Gastrocnemius medialis (tissue), 4 donors: ENCODE measurements at places on chromosomes 5 and 9. TPM values are rescaled to one million over a fixed set of nuclear protein-coding genes. Genes with fewer than 3 reads are reported as not detected.

DNA sequence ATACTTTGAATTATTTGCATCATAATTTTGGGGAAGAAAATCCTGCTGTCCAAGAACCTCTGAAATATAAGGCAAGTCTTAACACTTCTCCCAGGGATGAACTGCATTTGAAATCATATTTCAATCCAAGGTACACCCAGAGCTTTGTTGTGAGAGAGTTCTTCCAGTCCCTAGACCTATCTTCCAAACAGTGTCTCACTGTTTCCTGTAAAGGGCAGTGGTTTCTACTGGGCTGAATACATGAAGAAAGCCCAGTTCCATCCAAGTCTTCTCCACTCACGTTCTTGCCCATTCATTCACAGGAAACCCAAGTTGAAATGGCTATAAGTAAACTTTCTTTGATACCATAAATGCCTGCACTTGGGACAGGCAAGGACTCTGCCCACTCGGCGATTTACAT is 108.3 kb upstream of the LHFPL2 start:
- DNase-seq: no peak

DNA sequence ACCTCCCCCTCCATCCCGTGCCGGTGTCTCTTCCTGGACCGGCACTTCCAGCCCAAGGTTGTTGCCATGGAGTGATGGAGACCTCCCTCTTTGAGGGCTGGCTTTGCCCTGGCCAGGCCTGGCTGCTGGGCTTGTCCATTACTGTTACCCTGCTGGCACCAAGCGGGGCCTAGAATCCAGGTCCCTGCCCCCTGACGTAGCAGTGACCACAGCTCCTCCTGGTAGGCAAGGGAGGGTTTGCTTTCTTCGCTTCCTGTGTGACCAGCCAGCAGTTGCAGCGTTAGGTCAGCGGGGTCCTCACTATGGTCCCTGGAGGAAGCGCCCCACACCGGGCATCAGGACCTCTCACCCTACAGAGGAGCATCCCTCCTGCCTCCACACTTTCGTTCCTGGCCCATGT is 146.7 kb upstream of the COL5A1 start:
- no peak for DNase-seq

The FAM53C gene
- total RNA-seq: 35.7 TPM

DNA sequence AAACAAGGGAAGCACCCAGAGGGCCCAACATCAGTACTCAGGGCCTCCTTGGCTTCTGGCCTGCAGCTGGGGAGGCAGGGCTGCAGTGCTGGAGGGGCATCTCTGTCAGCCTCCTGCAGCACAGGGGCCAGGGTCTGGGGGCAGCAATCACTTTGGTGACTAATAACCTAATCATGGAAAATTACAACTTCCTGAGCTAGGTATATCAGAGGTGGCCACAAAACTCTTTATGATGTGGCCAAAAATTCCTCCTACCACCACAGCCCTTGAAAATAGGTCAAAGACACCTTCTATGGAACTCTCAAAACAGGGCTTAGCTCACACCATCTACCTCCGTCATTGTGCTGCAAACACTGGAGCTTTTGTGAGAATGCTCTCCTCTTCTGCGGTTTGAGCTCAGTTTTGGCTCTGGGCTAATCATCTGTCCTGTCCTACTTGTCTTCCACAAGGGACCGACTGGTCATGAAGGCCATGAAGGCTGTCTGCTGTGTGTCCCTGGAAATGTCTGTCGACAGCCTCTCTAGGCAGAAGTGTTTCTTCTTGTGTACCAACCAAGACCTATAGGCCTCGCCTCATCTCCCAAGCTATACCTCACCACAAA is 28.6 kb downstream of the CSF2 start:
- DNase-seq: no peak

DNA sequence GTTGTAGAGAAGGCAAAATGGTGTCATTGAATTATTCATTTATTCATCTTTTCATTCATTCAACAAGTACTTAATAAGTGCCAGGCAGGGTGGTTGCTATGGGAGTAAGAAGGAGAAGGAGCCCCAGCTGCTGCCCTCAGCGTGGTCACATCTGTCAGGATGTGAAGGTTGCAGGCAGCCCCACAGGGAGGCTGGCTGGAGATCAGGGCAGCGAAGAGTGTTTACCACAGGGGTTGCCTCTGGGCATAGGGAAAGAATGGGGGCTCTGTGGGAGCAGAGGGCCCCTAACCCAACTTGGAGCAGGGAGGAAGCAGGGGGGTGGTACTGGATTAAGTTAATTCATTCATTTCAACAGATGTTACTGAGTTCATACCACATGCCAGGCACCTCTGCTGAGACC is 6.0 kb downstream of the PCDH12 start:
- DNase-seq: no peak

GRCh38 chr5:15993919-15994318 is 185.7 kb downstream of the MARCHF11 start:
- no peak for DNase-seq

GRCh38 chr9:34311499-34312185 is 17.4 kb downstream of the KIF24 start:
- no peak for DNase-seq

- DNase-seq: no peak
Measured at GRCh38 chr5:128284236-128284635, 200.7 kb downstream of the SLC12A2 start.

DNA sequence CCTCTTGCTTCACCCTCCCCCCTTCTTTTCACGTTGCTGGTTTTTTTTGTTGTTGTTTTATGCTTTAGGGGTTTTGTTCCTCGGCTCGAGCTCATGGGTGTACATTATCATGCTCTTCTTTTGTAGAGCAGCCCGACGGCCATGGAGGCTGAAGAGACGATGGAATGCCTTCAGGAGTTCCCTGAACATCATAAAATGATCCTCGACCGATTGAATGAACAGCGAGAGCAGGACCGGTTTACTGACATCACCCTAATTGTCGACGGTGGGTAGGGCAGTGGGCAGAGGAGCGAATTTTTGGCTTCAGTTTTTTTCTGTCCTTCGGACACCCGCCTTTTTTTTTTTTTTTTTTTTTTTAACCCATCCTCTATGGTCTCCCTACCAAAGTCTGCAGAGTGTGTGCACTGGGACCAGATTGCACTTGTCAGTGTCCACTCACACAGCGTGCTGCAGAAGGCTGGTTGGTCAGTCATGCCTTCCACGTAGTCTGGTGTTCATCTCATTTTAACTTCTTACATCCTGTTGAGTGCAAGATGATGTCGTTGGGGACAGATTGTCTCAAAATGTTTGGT is 1.3 kb downstream of the ZNF131 start:
- peak; percentile 30 for DNase-seq

- no peak for DNase-seq
Measured at GRCh38 chr5:161585798-161586197, 39.3 kb upstream of the GABRB2 start.

DNA sequence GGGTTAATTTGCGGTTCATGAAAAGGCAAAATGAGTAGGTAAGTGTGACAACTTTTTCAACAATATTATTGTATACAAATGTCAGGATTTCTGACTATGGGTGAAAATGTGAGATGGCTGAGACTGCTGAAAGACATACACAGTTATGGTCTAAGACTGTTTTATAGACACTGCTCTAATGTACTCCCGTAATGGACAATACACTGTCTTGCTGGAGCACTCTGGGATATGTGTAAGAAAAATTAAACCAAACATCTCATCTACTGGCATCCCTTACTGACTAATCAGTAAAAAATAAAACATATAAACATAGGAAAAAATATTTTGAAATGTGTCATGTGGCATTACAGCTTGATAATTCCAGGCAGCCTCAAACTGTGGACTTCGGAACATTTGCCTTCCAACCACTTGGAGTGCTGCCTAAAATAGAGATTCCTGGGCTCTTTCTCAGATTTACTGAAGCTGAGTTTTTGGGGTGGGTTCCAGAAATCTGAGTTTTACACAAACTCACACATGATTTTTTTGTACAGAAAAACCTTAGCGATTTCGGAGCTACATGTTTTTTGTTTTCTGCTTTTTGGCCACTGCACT is 233.9 kb upstream of the TBCA start:
- no peak for DNase-seq

DNA sequence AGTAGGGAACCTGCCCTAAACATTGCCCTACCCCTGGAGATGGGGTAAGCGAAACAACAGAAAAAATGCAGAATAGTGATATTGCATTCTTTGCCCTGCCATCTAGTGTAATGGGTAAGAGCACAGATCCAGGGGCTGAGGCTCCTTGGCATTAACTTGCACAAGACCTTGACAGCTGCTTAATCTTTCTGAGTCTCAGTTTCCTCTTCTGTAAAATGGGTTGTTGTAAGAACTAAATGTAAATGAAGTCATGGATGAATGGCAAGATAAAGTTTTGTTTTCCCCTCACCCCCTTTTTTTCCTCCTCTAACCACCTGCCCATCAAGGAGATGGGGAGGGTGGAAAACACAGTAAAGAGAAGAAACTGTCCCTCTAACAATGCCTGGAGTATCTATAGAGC is 47.7 kb upstream of the ZNF366 start:
- DNase-seq: no peak

- no peak for DNase-seq
Measured at GRCh38 chr5:154373729-154374179, 72.0 kb upstream of the SAP30L start.

The MEIKIN gene
- not detected for total RNA-seq

DNA sequence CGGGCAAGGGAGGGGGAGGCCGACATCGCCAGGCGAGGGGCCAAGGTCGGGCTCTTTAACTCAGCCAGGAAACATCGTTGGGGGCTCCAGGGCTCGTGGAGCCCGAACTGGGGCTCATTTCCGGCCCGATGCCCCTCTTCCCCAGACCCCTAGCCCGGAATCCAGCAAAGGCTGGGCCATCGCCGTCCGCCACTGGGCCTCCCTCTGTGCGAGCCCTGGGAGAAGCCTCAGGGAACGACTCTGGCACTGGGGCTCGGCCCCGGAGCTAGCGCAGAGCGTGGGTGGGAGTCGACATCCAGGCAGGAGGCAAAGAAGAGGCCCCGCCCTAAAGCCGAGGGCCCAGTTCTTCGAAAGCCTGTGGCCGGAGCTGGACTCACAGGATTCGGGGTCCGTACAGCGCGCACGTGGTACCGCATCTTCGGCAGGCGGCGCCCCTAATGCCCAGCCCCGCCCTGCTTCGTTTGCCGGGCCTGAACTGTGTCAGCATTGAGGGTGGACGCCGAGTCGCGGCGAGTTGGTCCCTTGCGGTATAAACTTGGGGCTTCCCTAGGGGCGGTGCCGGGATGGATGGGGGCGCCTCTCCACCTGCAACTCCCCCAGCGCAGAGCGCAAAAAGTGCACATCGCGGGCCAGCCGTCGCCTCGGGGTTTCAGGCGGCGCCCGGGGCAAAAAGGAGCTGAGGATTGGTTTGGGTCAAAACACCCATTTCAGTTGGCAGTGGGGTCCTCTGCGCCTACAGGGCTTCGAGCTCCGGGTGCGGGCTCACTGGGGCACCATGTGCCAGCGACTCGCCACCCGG is 3.6 kb upstream of the PAX5 start:
- DNase-seq: no peak

GRCh38 chr9:123941524-123942070 is 11.7 kb upstream of the DENND1A start:
- no peak for DNase-seq

DNA sequence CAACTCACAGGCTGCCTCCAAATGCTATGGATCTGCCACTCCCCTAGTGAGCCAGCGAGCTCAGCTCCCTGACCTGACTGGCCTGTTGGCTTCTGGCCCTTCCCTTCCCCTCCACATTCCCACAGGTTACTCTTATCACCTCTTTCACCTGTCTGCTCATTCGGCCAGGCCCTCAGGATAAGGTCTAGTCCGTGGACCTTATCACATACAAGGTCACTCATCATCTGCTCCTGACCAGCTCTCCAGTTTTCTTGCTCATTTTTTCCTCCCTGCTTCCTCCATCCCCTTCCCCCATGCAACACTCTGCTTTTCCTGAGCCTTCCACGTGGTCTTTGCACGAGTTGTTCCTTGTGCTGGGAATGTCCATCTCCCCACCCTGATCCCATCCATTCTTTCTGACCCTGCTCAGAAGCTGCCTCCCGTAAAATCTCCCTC is 25.9 kb upstream of the NDST1 start:
- no peak for DNase-seq

DNA sequence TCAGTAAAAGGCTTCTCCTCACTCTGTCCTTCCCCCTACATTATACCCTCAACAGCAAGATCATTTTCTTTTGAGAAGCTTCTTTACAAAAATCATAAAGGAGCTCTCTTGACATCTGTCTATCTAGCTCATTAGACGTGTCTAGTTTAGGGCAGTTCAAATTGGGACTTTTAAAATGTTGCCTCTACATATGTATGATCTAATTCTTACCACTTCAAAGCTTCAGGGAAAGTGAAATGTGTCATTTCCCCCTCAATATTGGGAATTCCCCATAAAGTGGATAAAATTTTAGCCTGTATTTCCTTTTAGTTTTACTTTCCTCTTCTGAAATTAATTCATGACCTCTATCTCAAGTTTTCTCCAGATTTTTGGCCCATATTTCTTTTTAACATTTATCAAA is 323.7 kb downstream of the ARRDC3 start:
- DNase-seq: no peak

GRCh38 chr9:84412654-84413053 is 72.1 kb upstream of the SLC28A3 start:
- no peak for DNase-seq

DNA sequence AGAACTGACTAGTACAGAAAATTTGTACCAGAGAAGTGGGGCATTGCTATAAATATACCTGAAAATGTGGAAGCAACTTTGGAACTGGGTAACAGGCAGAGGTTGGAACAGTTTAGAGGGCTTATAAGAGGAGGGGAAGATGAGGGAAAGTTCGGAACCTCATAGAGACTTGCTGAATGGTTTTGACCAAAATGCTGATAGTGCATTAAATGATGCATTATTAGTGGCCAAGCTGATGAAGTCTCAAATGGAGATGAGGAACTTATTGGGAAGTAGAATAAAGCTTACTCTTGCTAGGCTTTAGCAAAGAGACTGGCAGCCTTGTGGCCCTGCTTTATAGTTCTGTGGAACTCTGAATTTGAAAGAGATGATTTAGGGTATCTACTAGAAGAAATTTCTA is 189.8 kb downstream of the FGF10 start:
- no peak for DNase-seq

DNA sequence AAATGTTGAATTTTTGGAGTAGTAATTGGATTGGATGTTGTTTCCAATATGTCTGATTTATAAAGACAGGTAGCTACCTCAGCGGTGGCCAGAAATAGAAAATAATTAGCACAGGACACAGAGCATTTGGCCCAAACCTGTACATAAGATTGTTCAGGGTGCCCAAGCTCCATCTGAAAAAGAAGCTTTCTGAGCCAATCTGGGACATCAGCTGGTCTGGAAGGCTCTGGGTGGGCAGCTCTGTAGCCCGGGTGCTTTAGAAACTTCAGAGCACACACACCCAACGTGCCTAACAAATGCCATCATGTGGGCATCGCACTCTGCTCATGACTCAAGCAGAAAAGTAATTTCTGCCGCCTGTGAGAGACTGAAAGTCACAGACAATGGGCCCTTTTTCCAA is 460.7 kb downstream of the ICE1 start:
- DNase-seq: no peak

The ADCY2 gene
- total RNA-seq: 48.1 TPM

- DNase-seq: no peak
Measured at GRCh38 chr9:115262952-115263351, 145.0 kb upstream of the TNC start.

The SPATA9 gene
- not detected for total RNA-seq
